ENCODE measurements at places on chromosomes 5 and 9.

- DNase-seq, result no peak
Observed at GRCh38 chr9:85414390-85414789, 327.4 kb downstream of the AGTPBP1 start.

- no peak for DNase-seq
Observed at GRCh38 chr5:67182301-67182790, 14.3 kb downstream of the CD180 start.

- DNase-seq, result no peak
Observed at GRCh38 chr9:27394154-27394825, 97.3 kb upstream of the EQTN start.

DNA sequence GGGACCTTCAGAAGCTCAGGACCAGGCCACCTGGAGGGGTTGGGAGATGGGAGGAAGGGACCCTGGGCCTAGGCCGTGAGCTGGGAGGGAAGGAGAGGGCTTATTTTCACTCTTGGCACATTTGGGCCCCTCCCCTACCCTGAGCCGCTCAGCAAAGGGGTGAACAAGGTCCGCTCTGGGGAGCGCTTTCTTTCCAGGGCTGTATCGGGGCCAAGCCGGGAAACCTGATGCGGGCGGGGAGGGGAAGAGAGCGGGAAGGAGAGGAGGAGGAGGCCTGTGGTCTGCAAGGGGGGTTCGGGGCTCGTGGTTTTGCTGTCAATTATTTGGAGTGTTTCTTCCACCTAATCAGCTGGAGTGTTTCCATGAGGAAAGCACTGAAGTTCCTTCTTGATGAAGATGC lies 62.7 kb upstream of the RXRA start:
- no peak for DNase-seq

GRCh38 chr5:178993236-178993765 lies 1.8 kb downstream of the GRM6 start:
- DNase-seq, result no peak

DNA sequence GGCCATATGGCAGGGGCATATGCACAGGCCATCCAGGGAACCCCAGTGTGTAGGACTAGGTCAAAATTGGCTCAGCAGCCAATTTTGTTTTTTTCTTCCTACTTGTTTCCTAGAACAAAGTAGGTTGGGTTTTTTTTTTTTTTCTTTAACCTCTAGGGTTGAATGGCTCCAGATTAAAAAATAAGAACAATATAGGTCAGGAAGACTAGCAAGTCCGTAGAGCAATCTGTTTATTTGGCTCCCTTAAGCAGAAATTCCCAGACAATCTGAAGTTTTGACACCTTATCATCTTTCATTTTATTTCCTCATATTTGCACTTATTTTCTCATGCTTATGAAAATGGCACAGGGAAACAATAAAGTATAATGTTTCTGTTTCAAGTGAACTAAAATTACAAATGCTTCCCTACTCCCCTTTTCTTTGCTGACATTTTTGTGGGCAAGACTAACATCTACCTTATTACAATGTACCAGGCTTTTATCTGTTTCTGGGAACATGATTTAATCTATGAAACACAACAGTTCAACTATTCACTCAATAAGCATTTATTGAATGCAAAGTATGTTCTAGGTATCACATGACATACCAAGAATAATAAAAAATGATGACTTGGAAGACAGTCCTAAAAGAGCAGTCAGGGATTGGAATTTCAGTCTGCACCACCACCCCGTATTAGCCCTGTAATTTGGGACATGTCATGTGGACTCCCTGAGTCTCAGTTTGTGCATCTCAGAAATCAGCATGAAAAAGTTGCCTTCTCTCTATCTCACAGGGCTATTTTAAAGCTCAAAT lies 30.5 kb downstream of the TLR4 start:
- DNase-seq, result no peak

GRCh38 chr5:157273131-157273556 lies 7.2 kb downstream of the CYFIP2 start:
- DNase-seq, result peak; percentile 64

GRCh38 chr5:157732596-157733262 lies 1.5 kb downstream of the THG1L start:
- no peak for DNase-seq

- peak; percentile 48 for DNase-seq
Observed at GRCh38 chr9:111937781-111938426, 41.3 kb downstream of the UGCG start.

GRCh38 chr5:127210042-127210441 lies 80.6 kb upstream of the MEGF10 start:
- no peak for DNase-seq

DNA sequence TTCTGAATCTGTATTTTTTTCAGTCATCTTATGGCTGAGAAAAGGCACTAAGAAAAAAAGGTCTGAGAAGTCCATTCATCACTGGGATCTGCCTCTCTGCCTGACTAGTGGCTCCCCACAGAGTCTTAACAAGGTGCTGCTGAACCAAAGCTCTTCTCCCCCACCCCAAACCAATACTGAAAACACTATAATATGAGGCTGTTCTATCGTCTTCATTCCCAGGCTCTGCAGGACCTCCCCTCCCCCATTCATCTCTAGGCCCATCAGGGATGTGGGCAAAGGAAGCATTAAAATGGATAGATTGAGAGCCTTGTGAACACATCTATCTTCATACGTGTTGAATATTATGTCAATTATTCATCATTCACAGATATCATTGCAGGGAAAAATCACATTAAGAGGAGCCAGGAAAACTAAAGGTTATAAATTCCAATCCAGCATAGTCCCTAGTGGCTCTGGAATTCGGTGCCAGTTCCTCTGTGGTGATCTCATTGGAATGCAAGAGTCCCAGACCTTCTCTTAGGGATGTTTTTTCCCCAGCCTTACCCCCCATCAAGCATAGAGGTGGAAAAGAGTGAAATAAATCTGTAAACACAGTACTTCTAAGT lies 44.3 kb upstream of the GPR151 start:
- no peak for DNase-seq

DNA sequence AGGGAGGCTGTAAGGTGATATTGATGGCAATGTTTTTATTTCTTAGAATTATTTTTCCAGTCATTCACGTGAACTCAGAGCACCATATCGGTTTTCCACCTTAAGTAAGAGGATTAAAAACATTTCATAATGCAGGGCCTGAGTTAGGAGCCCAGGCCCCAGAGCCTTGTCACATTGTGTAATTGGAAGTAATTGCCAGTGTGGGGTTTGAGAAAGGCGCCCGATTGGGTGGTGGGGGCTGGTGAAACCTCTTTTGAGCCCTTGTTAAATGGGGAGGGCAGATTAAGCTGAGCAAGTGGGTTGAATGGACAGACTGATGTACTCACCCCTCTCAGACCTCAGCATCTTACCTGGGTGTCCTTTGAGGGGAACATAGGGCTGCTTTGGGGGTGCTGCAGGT lies 116.7 kb upstream of the PITX1 start:
- no peak for DNase-seq

- no peak for DNase-seq
Observed at GRCh38 chr5:90306613-90307012, 102.9 kb downstream of the CETN3 start.

- no peak for DNase-seq
Observed at GRCh38 chr5:142295960-142296860, 28.6 kb downstream of the SPRY4 start.

DNA sequence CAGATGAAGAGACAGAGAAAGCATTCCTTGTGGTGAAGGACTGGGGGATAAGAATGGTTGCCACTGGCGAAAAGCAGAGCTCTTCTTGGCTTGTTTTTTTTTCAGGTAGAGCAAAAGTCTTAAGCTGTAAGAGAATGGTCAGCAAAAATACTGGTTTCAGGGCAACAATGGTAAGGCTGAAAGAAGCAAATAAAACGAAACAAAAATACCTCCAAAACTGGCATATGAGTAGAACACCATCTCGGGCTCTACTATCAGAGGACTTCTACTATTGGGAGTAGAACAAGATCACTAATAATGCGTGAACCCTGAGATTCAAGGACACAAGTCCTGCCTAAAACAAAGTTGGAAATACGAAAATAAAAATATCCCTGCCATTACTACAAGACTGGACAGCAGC lies 1823.2 kb upstream of the CDH6 start:
- DNase-seq, result no peak

- no peak for DNase-seq
Observed at GRCh38 chr5:137688210-137688840, 47.6 kb downstream of the KLHL3 start.

DNA sequence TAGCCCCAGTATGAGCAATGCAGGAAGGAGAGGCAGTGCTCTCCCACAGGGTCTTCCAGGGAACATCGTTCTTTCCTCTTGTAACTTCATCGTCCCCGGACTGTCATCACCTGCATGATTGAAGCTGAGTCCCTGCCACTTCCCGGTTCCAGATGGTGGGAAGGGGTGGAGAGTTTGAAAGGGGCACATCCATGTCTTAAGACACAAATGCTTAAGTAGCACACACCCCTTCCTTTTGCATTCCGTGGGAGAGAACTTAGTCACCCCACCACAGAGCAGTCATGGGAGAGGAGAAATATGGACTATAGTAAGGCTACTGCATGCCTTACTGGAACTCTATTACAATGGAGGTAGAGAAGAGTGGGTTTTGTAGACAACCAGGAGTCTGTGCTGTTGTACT lies 165.3 kb upstream of the GAS1 start:
- no peak for DNase-seq

GRCh38 chr5:152549709-152550108 lies 144.6 kb upstream of the NMUR2 start:
- no peak for DNase-seq

DNA sequence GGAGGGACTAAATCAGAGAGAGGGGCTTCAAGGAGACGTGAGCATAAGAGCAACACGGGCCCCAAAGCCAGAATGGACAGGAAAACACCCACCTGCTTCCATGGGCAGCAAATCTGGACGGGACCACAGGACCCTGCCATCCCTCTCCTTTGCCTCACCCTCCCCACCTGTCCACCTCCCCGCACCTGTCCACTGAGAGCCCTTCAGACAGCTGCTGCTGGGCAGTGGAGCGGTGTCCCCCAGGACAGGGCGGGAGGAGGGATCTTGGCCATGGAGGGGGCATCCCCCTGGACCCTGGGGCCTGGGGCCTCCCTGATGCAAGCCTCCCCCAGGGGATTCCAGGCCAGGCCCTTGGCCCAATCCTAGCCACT lies 2.6 kb downstream of the CCDC183 start:
- no peak for DNase-seq

- DNase-seq, result no peak
Observed at GRCh38 chr9:135440620-135441019, 39.0 kb upstream of the PPP1R26 start.

Measured in GM20000 (cell line).